ENCODE measurements at places on chromosomes 2 and 18.
A peak's percentile ranks its signal among the peaks of the same experiment; 100 is the strongest.

- no peak for DNase-seq
Observed at GRCh38 chr18:63223837-63224236, 95.7 kb downstream of the BCL2 start.

DNA sequence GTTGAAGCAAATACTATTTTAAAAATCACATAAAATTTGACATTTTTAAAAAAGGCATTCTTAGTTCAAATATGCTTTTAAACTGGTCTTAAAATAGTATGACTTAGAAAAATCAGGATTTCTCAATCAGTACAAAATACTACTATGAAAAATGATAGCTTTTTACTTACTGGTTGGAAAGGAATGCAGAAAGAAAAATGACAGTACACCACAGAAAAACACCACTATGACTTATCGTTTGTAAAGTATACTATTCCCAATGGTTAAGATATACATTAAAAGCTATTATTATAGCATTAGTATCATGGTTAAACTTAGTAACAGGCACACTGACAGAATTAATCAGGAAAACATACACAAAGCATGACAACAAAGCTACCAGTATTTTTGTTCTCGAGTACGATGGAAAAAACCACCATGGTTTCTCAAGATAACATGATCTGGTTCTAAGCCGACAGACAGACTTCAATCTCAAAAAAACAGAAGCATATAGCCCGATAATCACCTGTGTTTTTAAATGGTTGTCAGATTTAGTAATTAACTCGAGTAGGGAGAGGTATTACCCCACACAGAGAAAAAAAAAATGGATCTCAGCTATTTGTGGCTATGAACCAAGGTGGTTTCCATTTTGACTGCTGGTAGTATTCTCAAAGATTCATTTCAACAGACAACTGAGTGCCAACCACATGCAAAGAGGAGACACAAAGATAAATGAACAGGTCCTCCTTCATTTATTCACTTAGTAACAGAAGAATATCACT, 39.1 kb downstream of the CUL3 start:
- DNase-seq: no peak

- DNase-seq: no peak
Observed at GRCh38 chr2:179686718-179687342, 174.6 kb downstream of the ZNF385B start.

- DNase-seq: no peak
Observed at GRCh38 chr2:74333175-74333574, 10.0 kb downstream of the SLC4A5 start.

- DNase-seq: no peak
Observed at GRCh38 chr2:98165516-98166071, 78.6 kb downstream of the VWA3B start.

DNA sequence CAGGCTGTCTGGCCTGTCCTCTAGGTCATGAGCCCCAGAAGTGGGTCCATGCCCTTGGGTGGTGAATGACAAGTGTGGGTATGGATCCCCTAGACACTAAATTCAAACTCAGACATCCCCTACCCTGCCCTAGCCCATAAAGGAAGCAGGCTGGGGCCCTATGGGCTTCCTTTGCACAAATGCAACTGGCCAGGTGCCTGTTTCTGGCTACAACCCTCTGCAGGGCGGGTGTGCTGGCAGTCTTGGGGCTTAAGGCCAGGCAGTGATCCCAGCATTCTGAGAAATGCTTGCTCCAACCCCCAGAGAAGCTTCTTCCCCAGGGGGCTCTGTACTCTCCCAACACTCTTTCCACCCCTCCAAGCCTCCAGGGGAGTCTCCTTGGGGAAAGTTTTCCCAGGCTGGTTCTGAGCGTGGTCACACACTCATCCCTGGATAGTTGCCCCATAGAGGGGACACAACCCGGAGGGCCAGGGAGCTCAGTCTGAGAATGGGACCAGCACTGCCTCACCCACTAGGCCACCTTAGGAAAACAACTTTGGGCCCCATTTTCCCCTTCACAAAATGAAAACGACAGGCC, 16.6 kb upstream of the ASPRV1 start:
- no peak for DNase-seq

DNA sequence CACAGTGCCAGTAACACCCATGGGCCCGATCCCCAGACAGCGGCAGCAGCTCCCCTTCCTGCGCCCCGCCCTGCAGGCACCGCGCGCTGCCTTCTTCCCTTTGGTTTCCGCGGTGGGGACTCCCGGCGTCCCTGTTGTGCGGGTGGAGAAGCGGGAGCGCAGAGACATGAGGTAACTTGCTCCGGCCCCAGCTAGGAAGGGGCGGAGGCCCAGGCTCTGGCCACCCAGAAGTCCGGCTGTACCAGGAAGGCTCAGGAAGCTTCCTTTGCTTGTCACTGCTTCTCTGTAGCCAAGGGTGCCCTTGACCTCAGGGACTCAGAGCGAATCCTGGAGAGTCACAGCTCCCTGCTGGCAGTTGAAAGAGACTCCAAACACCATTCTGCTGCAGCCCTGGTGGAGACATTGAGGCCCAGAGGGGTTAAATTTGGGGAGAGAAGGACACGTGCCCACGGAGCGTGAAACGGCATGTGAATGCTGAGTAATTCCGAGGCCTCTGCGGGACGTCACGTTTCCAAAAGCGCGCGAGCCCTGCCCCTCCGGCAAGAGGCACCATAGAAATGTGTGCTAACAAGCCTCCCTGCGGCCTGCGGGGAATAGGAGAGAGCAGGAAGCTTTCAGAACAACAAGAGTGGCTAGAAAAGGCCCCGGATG, 6.7 kb upstream of the ADCY3 start:
- DNase-seq: no peak

DNA sequence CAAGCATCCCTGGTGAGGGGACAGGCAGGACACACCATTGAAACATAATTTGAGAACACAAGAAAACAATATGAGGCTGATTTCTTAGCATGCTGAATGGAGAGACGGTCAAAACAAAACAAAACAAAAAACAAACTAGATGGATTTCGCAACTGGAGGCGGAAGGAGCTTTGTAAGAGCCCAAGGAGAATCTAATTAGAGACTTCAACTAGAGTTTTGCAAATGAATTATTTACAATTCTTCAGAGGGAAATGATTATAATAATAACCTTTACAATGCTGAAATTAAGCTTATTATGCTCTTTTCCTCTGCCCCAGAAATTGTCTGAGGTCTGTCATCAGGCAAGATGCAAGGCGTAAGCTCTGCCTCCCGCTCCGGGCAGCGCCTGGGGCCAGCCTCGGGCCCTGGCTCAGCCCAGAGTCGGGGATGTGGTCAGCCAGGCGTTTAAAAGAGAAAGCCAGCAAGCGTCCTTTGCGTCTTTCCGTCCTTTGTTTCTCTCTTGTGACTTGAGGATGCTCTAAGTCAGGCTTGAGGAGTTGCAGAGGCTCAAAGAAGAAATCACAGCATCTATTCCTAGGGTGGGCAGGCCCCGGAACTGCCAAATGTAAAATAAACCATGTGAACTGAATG, 139.6 kb downstream of the TWIST2 start:
- no peak for DNase-seq

- DNase-seq: no peak
Observed at GRCh38 chr2:216909541-216910210, 49.8 kb upstream of the TNP1 start.

GRCh38 chr18:55906536-55906935, 318.5 kb upstream of the TCF4 start:
- DNase-seq: peak; percentile 3

DNA sequence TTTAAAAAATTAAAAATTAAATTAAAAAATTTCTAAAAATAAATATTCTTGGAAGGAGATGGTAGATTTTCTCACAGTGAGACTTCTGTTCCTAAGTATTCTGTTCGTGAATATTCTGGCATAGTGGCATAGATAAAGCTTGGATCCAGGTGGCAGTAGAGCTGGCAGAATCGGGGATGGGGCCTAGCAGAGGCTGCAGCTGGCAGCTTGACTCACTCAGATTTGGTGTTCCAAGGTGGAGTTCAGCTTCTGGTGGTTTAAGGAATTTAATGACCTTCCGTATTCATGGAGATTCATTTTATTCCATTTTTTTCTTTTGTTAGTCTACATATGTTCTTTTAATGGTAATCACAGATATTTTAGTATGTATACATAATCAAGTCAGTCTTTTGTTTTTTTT, 19.9 kb downstream of the ARMC9 start:
- no peak for DNase-seq

Data from hematopoietic multipotent progenitor cell (in vitro differentiated cells).